ENCODE measurements at places on chromosomes 5 and 9.

- H3K4me1 ChIP-seq: no peaks in the 10 kb centered on the region
- H3K4me3 ChIP-seq: no peak overlapping the region
- no peaks in the 10 kb centered on the region for H3K36me3 ChIP-seq
- no peak overlapping the region for H3K27ac ChIP-seq
- no peak for DNase-seq
These were observed 23.9 kb upstream of the IL7R start for GRCh38 chr5:35832762-35833161.

DNA sequence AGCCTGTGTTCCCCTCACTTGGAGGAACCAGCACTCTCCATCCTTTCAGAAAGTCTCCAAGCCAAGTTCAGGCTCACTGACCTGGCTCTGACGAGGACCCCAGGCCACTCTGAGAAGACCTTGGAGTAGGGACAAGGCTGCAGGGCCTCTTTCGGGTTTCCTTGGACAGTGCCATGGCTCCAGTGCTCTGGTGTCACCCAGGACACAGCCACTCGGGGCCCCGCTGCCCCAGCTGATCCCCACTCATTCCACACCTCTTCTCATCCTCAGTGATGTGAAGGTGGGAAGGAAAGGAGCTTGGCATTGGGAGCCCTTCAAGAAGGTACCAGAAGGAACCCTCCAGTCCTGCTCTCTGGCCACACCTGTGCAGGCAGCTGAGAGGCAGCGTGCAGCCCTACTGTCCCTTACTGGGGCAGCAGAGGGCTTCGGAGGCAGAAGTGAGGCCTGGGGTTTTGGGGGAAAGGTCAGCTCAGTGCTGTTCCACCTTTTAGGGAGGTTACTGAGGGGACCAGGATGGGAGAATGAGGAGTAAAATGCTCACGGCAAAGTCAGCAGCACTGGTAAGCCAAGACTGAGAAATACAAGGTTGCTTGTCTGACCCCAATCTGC lies 4.7 kb upstream of the NUP214 start:
- peaks cover 9% of the 10 kb centered on the region for H3K4me1 ChIP-seq
- peaks cover 4% of the 10 kb centered on the region for H3K36me3 ChIP-seq
- H3K27me3 ChIP-seq: peaks cover 7% of the 10 kb centered on the region
- no peak overlapping the region for H3K4me3 ChIP-seq
- no peak for DNase-seq

- DNase-seq: no peak
- no peak overlapping the region for H3K4me3 ChIP-seq
- H3K4me1 ChIP-seq: no peaks in the 10 kb centered on the region
- no peak overlapping the region for H3K27ac ChIP-seq
- H3K27me3 ChIP-seq: no peaks in the 10 kb centered on the region
- no peaks in the 10 kb centered on the region for H3K36me3 ChIP-seq
These were observed 542.4 kb upstream of the RGMB start for GRCh38 chr5:98231089-98231488.

DNA sequence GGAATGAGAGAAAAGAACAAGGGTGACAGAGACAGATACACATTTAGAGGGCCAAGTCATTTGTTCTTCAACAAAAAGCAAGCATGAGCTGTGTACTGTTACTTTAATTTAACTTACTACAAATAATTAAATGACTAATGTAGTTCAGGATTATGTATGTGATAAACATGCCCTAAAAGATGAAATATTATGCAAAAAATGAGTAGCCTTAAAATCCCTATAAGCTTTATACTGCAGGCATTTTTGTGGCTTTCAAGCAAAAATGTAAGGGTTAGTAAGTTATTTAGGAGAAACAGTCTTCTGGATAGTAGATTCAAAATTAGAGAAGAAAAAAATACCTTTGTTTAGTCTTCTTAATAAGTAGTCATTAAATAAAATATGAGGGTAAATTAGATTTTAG lies 431.2 kb downstream of the CSNK1G3 start:
- no peak overlapping the region for H3K4me3 ChIP-seq
- H3K27me3 ChIP-seq: no peaks in the 10 kb centered on the region
- no peaks in the 10 kb centered on the region for H3K4me1 ChIP-seq
- no peak for DNase-seq
- no peaks in the 10 kb centered on the region for H3K36me3 ChIP-seq

DNA sequence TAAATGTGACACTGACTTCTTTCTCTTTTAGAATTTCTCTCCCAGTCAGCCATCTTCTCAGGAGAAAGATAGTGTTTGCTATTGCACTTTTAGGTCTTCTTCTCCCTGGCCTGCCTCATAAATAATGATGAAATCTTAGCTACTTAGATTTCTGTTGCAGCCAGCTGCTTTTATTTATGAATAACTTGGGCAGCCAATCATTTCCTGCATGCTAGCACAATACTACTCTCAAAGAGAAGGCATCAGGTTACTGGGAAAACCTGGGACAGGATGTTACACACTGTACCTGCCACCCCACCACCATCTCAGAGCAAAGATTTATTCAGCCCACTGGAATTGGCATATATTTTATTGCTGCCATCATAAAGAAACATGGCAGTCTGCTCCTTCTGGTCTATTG lies 266.6 kb downstream of the PRELID2 start:
- no peak for DNase-seq
- H3K27me3 ChIP-seq: no peaks in the 10 kb centered on the region
- H3K4me1 ChIP-seq: no peaks in the 10 kb centered on the region
- no peaks in the 10 kb centered on the region for H3K36me3 ChIP-seq
- H3K4me3 ChIP-seq: no peak overlapping the region

GRCh38 chr9:19976226-19976625 lies 187.4 kb upstream of the SLC24A2 start:
- no peak for DNase-seq
- H3K4me1 ChIP-seq: peaks cover 6% of the 10 kb centered on the region

- H3K4me3 ChIP-seq: no peak overlapping the region
- no peaks in the 10 kb centered on the region for H3K4me1 ChIP-seq
- H3K27ac ChIP-seq: no peak overlapping the region
- no peaks in the 10 kb centered on the region for H3K36me3 ChIP-seq
These were observed 5.7 kb downstream of the SPARC start for GRCh38 chr5:151680944-151681427.

GRCh38 chr5:165829504-165829903 lies 2324.1 kb downstream of the MAT2B start:
- no peak overlapping the region for H3K4me3 ChIP-seq
- no peaks in the 10 kb centered on the region for H3K36me3 ChIP-seq
- DNase-seq: no peak
- no peaks in the 10 kb centered on the region for H3K4me1 ChIP-seq

Data from activated B cell treated with CpG ODN at 0.5 μM for 24 hours (primary cell).